NB4 (cell line): ENCODE measurements at places on chromosomes 7 and 10.

DNA sequence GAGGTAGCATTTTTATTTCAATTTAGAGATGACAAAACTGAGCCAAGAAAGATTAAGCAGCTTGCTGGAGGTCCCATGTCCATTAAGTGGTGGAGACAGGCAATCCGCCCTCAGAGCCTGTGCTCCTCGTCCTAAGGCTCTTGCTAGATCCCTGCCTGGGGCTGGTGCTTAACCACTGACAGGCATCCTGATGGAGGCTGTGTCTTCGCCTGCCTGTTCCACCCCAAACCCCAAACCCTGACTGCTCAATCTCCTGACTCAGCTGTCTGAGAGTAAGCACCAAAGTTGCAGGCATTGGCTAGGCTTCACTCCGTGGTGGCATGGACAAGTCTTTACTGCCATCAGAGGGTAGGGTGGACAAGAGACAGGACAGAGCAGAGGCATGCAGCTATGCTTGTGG, 209.4 kb downstream of the POU6F2 start:
- DNase-seq, result no peak

- no peak for DNase-seq
Measured at GRCh38 chr7:135300913-135301765, 67.5 kb downstream of the STRA8 start.

DNA sequence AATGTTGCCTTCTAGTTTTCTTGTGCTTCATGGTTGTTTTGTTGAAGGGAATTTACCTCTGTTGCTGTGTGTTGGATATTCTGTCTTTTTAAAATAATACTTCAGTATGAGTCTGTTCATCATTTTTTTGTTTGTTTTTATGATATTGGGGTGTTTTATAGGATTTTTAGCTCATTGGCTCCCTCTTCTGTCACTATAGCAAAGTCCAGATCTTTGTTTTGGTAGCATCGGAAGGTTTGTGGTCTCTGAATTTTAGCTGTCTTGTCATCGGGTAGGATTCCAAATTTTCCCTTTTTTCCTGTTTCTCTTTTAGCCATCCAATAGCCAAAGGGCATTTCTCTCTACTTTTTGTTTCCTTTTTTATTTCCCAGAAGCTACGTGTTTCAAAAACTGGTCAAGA, 91.4 kb downstream of the EXOC4 start:
- peak; percentile 23 for DNase-seq

GRCh38 chr10:26696786-26697162, 727 bp upstream of the PDSS1 start:
- DNase-seq, result peak; percentile 89

DNA sequence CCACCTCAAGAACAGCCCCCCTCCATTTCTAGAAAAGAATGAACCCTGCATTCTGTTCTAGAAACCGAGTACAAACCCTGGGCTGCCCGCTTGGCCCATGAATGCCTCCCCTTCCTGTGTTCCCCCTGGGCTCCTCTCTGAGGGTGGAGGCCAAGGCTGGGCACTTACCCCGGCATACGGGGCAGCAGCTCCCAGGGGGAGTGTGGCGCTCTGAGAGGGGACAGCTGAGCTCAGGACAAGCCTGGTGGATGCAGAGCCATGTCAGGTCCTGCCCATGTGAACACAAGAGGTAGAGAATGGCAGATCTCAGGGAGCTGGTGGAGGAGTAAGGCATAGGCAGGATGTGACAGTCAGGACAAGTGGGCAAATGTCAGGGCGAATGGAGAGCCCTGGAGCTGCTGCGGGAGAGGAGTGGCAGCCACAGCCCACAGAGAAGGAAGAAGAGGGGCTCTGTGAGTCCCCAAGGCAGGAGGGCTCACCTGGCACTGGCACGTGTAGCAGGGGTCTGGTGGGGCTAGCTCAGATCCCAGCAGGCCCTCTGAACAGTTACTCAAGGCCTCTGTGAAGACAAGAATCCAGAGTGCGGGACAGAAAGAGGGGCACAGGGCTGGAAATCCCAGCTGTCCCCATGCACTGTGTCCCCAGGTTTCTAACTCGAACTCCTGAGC, 18.9 kb downstream of the ATP6V1F start:
- no peak for DNase-seq

DNA sequence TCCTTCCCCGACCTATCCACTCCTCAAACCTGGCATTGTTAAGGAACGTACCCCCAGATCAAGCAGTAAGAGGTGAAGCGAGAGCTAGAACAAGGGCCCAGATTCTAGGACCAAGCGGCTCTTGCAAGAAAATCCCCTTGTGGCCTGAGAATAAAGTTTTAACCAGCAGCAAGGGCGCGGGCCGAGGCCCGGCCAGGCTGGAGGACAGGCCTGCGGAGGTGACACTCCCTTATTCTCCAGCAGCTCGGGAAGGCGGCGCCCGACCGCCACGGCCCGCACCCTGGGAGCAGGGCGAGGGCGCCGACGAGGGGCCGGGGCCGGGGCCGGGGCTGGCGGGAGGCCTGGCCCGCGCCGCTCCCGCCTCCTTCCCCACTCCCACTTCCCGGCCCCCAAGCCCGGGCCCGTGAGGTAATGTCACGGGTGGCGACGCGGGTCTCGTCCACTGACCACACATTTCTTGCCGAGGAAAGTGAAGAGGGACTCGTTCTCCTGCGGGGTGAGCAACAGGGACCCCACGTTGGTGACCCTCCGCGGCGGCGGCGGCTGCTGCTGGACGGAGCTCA, 551 bp downstream of the WASL start:
- peak; percentile 71 for DNase-seq
